ENCODE measurements at places on chromosomes 4 and X. TPM values are rescaled to one million over a fixed set of nuclear protein-coding genes. Genes with fewer than 3 reads are reported as not detected.

GRCh38 chr4:88059766-88060165, 52.3 kb downstream of the PKD2 start:
- DNase-seq = no peak

Gene NPY1R
- not detected for total RNA-seq

DNA sequence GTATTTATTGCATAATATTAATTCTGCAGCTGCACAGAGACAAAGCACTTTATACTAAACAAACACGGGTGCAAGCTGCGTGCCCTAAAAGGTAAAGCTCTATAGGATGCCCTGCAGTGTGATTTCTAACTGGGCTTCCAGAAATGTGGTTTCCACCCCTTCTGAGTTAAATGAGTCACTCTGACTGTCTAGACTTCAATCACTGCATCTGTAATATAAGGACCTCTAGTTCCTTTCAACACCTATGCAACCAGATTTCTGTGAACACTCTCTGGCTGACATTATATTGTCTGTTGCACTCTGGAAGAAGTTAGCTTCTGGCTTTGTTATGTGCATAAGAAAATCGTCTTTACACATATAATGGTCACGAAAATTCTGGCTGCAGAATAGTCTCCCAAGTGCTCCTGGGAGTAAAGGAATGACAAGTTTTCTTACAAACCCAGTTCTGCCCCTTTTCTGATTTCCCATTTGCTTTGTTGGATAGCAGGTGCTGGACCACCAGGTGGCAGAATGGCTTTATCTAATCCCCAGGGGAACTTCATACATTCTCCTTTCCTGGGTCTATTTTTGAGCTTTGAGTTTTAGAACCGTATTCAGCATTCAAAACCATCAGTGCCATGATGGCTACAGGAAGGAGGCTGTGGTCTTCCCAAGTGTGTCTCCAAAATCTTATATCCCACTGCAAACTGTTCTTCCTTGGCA, 842.2 kb downstream of the STIM2 start:
- DNase-seq = peak; percentile 5

Gene RNF150
- 16.3 TPM for total RNA-seq

GRCh38 chr4:56253666-56254305, 133.5 kb downstream of the AASDH start:
- no peak for DNase-seq

GRCh38 chr4:100590325-100590724, 72.5 kb upstream of the EMCN start:
- no peak for DNase-seq

Gene BTK
- 1.3 TPM for total RNA-seq

Gene CYLC1
- not detected for total RNA-seq

Gene SMIM43
- not detected for total RNA-seq

DNA sequence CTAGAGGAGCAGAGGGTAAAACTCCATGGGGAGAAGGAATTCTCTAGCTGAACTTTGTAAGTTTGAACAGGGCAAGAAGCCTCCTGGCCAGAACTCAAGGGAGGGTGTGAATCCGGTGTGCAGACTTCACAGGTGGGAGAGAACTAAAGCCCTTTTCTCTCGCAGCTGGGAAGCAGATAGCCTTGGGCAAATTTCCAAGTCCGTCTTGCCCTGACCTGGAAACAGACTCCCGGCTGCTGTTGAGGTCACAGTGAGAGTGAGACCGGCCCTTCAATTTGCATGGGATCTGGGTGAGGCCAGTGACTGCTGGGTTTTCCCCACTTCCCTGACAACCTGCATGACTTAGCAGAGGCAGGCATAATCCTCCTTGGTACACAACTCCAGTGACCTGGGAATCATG, 94.5 kb upstream of the ZNF827 start:
- DNase-seq = no peak

DNA sequence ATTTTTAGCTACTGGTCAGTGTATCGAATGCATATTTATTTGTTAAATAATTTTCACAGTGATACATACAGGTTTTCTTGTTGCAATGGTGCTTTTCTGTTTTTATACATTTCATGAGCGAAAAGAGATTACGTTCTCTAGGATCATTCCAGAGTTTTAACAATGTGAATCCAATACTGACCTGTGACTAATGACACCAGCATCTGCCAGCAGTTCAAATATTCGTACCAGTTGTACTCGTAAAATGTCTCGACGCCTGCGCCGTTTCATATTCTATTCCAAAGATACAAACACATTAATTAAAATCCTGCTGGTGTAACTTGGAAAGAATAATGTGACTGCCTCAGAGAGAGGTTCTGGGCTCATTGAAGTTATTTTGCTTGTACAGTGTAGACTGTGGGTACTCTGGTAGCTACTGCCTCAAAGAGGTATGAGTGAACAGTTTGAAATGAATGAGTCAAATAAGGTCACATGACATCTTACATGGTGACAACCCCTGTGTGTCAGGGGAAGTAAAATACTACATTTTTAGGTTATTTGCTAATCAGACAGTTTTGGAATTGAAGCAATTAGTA, 80.7 kb downstream of the ZAR1 start:
- DNase-seq = no peak

Gene ATRX
- 33.3 TPM for total RNA-seq

DNA sequence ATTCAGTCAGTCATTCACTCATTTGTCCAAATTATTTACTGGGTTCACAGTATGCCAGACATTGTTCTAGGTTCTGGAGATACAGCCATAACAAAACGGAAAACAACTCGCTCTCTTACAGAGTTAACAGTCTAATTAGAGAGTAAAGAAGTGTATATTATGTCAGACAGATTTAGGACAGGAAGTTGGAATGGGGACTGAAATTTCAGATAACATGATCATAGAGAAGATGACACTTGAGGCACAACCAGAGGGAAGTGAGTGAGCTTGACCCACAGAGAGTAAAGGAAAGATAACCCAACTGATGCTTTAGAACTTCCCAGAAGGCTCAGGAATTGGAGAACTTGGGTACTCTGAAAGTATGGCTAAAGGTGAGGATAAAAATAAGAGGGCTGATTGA, 139.4 kb downstream of the ZAR1 start:
- no peak for DNase-seq

DNA sequence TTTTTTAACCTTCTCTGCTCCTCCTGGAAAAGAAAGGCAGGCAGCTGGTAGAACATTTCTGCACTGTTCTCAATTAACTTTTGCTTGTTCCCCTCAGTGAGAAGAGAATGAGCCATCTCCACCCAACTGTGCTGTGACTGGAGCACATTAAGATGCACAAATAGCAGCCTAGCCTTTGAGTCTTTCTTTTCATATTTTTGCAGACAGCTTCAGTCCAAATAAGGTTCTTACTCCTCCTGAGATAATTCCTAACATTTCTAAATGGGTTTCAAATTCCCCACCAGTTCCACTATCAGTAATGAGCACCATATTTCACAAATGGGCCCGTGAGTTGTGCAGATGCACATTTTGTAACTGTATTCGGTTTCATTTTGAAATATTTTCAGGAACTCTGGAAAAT, 118.6 kb downstream of the SPCS3 start:
- no peak for DNase-seq

DNA sequence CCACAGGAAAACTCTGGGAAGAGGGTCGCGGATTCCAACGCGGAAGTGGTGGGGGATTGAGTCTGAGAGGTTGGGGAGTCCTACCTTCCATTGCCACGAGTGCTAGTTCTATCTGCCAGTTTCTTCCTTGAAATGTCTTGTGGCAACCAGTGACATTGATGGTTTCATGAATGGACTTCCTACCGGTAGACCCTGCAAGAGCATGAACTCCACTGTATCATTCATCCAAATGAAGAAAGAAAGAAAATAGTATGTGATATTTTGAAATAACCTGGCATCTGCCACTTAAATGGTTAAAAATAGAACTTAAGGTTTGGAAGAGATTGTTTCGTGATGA, 1.1 kb upstream of the SLC10A7 start:
- DNase-seq = peak; percentile 23

- no peak for DNase-seq
These were observed 40.0 kb upstream of the PDGFRA start for GRCh38 chr4:54189140-54189539.

Gene PWWP3B
- 0.21 TPM for total RNA-seq

DNA sequence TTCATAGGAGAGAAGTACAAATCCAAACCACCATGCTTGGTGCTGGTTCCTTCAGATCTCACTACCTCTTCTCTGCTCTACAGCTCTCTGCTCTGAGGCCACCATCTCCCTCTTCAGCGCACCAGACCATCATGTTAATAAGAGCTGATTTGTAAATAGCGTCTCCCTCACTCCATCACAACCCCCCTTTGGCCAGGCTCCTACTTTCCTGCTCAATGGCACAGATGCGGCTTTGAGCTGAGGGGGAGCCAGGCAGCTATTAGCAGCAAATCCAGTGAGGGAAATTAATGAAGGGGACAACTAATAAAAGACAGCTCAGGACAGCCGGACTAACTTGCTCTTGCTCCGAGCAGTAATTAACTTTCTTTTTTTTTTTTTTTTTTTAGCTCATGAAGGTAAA, 13.1 kb downstream of the NEUROG2 start:
- no peak for DNase-seq

- no peak for DNase-seq
These were observed 166.4 kb downstream of the TRIML1 start for GRCh38 chr4:188305690-188306089.

Gene CLCN5
- total RNA-seq = 26.8 TPM

DNA sequence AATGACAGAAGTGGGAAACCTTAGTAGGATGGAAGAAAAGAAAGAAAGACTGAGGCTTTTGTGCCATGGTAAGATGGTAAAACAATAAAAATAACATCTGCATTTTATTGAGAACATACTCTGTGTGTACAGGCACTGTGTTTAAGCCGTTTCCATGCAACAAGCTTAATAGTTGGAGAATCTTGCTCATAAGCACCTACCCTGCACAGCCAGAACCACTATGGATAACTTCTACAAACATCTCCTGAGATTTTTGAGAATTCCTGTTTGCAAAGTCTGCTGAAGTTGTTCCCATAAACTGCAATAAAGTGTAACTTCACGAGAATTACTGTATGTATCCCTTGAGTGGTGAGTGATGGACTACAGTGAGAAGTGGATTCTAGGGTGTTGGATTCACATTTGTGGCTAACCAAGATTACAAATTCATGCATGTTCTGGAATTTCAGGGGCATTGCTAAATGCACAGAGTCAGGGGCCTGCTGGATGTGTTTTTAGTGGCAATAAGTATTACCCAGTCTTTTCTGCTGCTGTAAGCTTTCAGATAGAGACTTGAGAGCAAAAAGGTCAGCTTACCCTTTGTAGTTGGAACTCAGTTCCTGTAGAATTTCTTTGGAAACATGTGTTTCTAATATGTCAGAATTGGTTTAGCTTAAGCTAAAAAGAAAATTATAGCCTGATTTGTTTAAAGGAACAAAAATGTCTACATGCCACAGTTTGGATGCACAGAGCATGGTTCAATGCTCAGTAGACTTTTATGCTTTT, 132.5 kb downstream of the AFF1 start:
- no peak for DNase-seq

- DNase-seq = peak; percentile 91
These were observed 164.4 kb upstream of the CPEB2 start for GRCh38 chr4:14837860-14838259.

DNA sequence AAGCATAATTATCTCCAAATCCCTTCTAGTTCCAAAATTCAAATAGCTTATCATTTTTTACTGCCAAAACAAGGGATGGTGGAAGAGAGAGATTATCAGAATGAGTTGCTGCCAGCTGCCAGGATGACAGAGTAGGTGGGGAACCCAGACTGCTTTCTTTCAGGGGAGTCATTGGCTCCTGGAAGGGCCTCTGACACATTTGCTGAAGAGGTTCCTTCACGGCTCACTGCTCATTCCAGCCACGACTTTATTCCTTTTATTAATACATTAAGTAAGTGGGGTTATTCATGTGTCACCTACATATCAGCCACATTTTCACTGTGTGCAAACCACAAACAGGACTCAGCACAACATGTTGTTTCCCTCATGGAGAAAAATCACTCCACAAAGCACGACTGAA, 12.7 kb upstream of the SMIM43 start:
- no peak for DNase-seq

Gene LAMTOR3
- total RNA-seq = 64.0 TPM

DNA sequence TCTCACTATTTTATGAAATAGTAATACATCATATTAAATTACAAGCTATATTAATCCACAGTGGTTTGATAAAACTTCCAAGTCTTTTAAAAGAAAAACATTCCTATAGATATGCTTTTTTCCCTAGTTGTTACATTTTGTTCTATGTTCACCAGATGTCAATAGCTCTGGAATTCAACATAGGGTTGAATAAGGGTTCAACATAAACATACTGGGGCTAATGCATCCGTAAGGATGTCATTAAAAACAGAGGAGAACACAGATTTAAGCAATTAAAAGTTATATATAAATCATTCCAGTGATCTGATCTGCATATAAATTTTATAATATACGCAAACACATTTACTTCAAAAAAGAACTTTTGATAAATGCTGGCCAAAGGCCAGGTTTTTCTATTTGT, 32.5 kb downstream of the SULT1B1 start:
- no peak for DNase-seq

DNA sequence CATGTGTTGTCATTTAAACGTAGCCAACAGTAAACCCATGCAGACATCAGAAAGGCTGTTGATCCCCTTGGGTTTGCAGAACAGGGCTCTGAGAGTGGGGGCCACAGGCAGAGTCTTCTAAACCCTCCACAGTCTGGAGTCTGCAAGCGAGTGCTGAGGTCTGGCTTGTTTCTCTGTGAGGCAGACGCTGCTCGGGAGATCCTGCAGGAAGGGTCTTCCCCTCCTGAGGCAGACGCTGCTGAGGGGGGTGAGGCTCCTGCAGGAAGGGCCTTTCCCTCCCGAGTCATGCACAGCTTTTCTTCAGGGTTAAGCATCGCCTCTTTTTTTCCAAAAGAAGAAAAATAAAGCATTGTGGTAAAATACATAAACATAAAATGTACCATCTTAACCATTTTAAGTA, 17.1 kb upstream of the PDE6B start:
- no peak for DNase-seq

GRCh38 chr4:39348371-39349315, 17.5 kb downstream of the RFC1 start:
- no peak for DNase-seq

- DNase-seq = no peak
These were observed 181.3 kb downstream of the RAB28 start for GRCh38 chr4:13302876-13303275.

Gene PPP4R3C
- not detected for total RNA-seq

Gene MGAT4D
- not detected for total RNA-seq

DNA sequence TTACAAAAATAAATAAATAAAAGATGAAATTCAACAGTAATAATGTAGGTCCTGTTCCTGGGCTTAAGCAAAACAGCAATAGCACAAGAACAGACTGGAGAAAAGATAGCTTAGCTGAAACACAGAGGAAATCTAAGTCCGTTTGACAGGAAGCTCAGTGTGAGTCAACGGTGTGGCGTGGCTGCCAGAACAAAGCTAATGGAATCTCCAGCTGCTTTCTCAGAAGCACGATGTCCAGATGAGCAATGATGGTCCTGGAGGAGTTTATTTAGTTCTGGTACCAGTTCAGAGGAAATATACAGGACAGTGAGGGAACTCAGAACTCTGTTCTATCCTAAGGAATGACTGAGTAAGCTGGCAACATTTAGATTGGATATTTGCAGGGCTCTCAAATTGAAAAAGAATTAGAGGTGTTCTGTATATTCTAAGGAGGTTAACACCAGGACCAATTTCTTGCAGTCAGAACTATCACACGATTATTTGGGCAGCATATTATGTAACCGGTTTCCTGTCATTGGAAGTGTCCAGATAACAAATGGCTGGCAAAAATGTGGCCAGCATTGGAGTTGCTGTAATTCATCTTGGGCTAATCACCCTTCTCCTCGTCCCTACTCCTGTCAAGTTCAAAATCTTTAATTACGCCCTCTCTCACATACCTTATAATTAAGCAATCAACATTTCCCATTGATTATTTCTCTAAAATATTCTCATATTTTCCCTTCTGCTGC, 12.7 kb downstream of the GAB3 start:
- no peak for DNase-seq

GRCh38 chr4:54225598-54226403, 3.3 kb upstream of the PDGFRA start:
- no peak for DNase-seq
